NCI-H446 treated with DMSO at 0.1 percent for 48 hours (cell line): ENCODE measurements at places on chromosomes 1 and 21.

DNA sequence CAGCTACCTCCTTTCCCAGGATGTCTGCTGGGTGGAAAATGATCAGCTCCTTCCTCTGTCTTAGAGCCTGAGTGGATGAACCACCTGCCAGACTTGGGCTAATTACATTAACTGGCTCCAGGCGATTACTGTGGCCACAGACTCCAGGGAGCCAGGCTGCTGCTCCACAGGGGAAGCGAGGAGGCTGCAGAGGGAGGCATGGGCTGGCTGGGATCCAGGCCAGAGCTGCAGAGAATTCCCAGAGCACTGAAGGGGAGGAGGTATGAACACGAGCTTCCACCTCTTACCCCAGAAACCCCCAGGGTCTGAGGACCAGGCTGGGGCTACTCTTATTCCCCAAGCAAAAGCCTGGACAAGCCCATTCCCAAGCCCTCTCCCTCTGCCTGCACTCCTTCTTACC lies 136.0 kb upstream of the KLHDC7A start:
- peak; percentile 87 for DNase-seq

- no peak for DNase-seq
These were observed 10.0 kb downstream of the YBEY start for GRCh38 chr21:46295996-46296752.

- no peak for DNase-seq
These were observed 29.5 kb downstream of the LDLRAP1 start for GRCh38 chr1:25572708-25573590.

DNA sequence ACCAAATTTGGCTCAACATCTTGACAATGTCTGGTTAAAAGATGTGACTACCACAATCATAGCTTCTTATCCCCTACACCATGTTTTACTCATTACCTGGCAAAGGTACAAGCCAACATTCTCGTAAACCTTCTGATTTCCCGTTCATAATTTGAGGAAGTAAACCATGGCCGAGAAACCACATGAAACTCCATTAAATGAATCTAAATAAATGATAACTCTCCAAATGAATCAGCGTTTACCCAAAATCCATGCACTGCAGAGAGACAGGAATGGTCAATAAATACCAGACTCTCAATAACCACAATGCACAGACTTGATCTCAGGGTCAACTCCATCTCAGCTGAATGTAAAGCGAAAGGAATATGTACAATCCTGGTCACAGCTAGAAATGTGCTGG lies 125.2 kb downstream of the TYW3 start:
- no peak for DNase-seq

- DNase-seq, result peak; percentile 72
These were observed 82.0 kb downstream of the UBIAD1 start for GRCh38 chr1:11354893-11355553.

GRCh38 chr1:16459352-16459925 lies 18.9 kb downstream of the NECAP2 start:
- DNase-seq, result no peak

DNA sequence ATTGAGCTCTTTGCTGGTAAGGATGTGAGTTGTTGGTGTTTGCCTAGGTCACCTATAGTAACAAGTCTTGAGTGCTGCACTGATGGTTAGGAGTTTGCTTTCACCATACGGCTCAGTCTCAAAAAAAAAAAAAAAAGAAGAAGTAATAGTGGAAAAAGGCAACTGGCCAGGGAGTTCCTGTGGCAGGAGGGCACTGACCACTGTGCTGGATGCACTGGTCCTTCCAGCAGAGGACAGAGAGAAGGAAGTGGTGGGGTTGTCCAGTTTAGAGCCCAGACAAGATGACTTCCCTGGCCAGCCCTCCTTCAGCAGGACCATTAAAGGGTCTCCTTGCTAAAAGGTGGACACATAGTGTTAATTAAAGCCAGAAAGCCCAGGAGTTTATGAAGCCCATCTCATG lies 11.9 kb upstream of the PTCH2 start:
- no peak for DNase-seq

DNA sequence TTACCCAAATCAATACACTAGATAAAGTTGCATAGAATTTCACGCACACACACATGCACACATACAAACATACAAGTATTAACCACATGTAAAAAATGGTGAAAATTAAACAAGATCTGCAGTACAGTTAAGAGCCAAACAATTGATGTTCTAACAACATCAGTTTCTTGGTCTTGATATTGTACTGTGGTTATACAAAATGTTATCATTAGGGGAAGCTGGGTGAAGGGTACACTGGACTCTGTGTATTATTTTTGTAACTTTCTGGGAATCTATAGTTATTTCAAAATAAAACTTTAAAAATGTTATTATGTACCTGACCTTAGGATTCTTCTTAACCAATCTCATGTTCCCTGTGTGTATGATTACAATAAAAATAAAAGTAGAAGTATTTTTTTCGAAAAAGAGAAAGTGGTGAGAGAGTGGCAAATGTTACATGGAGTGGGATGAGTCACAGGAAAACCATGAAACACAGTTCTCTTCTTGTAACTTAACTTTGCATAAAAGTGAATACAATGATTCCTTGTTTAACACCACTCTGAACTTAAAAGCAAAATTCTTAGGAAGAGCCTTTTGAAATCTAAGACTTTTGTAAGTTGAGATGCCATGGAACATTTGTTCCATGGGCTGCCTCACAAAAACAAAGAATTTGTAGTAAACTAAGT lies 101.6 kb upstream of the RUNX1 start:
- DNase-seq, result no peak

DNA sequence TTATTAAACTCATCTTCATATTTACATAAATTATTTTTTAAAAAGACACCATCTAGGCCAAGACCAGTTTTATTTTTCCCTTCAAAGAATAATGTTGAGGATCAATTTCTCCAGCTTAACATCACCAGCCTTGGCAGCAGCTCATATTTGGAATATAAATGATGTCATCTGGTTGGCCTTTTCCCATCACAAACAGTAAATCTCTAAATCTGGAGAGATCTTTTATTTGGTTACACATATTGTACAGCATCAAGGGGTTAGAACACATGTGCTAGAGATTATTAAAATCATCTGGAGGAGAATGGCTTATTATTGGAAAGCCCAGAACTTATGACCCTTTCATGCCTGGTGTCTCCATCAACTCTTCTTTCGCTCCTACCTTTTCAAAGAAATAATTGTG lies 508.8 kb downstream of the PLPP3 start:
- peak; percentile 75 for DNase-seq

GRCh38 chr21:29800056-29800455 lies 139.7 kb downstream of the GRIK1 start:
- DNase-seq, result no peak

- DNase-seq, result peak; percentile 3
These were observed 14.8 kb upstream of the ZFP69B start for GRCh38 chr1:40435471-40435870.

GRCh38 chr1:55559842-55560241 lies 344.7 kb upstream of the USP24 start:
- DNase-seq, result no peak

GRCh38 chr21:43778469-43779335 lies 2.6 kb upstream of the CSTB start:
- no peak for DNase-seq

GRCh38 chr1:54156201-54156600 lies 3.4 kb upstream of the CDCP2 start:
- no peak for DNase-seq

DNA sequence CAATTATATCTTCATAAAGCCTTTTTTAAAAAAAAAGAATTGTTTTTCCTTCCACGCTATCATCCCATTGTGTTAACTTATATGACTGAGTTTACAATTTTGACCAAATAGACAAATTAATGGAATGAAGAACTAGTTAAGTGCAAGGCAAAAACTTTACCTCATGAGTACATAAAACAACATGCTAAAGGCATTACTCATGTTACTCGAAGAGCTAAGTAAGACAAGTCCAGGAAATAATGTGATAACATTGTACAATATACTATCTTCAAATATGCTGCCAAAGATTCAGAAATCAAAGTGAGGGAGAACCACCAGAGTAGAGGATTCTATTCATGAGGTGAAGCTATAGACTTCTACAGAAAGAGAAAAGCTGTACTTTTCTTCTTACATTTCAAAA lies 24.2 kb upstream of the DYNLT5 start:
- no peak for DNase-seq

GRCh38 chr1:214019499-214019898 lies 31.7 kb downstream of the PROX1 start:
- DNase-seq, result peak; percentile 58

- DNase-seq, result no peak
These were observed 69.1 kb upstream of the TEKT2 start for GRCh38 chr1:36014722-36015220.

GRCh38 chr1:236129306-236129705 lies 13.0 kb upstream of the GPR137B start:
- DNase-seq, result no peak

DNA sequence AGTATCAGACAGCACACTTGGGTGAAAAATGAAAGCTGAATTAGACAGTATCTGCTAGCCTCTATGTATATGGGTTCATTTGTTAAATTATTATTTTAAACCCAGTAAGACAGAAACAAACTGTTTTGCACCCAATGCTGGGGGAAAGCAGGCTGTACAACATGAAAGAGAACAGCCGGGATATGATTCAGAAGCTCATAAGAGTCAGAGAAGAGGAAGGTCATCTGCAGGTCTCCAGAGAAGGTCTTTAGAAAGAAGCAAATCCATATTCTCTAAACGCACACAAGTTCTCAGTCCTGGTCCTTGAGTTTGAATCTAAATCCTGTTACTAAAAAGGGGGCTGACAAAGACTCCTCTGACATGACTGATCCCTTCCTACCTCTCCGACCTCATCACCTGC lies 155.1 kb downstream of the SIPA1L2 start:
- DNase-seq, result no peak

GRCh38 chr1:218669431-218669830 lies 324.3 kb downstream of the TGFB2 start:
- DNase-seq, result no peak

DNA sequence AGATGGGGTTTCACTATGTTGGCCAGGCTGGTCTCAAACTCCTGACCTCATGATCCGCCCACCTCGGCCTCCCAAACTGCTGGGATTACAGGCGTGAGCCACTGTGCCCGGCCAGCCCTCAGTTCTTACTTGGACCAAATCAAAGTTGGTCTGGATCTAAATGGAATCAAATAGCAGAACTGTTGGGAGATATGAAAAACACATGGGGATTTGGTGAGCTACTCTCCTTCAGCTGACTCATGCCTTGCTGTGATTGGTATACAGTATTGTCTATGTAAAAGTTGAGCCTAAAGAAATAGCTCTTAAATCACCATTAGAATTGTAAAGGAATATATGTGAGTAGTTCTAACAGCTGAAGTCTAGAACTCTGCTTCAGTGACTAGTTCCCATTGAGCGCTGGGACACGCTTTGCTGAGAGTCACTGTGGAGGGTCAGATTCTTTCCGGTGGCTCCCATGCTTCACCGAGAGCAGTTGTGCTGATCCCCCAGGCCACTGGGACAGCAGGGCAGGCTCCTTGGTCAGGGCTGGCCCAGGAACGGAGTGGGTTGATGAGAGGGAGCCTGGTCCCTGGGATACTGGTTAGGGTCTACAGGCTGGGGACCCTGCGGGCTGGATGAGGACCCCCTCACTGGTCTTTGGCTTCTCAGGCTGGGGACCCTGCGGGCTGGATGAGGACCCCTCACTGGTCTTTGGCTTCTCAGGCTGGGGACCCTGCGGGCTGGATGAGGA lies 14.0 kb downstream of the PKNOX1 start:
- no peak for DNase-seq
